ENCODE measurements at places on chromosomes 6 and 20. TPM values are rescaled to one million over a fixed set of nuclear protein-coding genes. Genes with fewer than 3 reads are reported as not detected.

DNA sequence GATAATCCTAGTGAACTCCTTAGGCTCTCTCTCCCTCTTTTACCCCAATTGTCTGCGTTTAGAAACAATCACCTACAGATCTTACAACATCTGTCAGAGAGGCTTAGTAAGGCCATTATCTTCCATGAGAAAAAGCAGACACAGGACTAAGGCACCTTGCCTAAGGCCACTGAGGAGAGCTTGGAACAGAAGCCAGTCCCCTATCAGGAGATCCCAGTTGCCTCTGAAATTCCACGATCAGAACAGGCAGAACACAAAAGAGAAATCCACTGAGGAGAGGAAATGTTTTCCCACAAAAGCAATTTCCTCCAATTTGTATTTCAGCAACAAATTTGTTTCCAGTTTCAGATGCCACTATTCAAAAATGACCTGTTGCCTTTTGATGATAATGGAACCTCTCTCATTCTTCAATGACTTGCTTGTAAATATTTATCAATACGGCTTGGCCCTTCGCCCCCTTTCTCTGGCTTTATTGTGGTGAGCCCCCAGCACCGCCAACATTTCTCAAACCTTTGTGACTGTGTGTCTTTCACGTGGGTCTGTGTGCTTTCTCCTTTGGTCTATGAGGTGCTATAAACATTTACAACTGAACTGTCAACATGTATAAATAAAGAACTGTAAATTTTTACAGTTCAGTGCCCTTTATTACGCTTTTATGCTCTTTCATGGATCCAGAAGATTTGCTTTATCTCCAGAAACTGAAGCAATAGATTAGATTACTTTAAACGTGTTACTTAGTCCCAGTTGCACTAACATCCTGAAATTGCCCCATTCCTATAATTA is 187.8 kb upstream of the PHACTR1 start:
- DNase-seq, result no peak

GRCh38 chr6:131063764-131064272 is 773 bp upstream of the EPB41L2 start:
- no peak for DNase-seq

GRCh38 chr6:157670466-157671186 is 152.4 kb upstream of the SNX9 start:
- DNase-seq, result no peak

DNA sequence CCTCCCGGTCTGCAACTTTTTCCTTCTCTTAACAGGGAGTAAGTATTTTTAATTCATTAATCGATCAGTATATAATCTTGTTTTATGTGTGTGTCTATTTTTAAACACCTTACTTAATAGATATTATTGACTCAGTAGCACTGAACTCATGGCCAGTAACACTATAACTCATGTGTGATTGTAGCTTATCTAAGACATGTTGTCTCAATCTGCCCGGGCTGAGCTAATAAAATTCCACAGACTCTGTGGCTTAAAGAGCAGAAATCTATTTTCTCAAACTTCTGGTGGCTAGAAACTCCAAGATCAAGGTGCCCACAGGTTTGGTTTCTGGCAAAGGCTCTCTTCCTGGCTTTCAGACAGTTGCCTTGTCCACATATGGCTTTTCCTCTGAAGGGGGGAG is 68.8 kb upstream of the TNFAIP3 start:
- DNase-seq, result no peak

- DNase-seq, result no peak
These were observed 56.0 kb downstream of the TGM2 start for GRCh38 chr20:38108986-38109541.

DNA sequence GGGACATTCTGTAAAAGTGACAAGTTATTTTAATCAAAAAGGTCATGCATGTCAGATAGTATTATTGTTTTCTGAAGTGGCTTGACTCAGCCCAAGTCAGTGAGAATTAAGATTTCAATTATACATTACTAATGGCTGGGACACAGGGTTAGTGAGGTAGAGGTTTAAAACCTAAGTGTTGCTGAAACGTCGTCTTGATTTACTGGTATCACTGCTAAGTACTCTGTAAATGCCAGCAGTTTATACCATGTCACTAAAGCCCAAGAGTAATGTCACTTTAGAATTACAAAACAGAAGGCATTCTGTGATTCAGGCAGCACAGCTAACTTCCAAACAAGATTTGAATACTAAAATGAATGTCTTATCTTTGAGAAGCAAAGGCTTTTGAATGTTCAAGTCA is 176.6 kb downstream of the NKAIN2 start:
- DNase-seq, result no peak

DNA sequence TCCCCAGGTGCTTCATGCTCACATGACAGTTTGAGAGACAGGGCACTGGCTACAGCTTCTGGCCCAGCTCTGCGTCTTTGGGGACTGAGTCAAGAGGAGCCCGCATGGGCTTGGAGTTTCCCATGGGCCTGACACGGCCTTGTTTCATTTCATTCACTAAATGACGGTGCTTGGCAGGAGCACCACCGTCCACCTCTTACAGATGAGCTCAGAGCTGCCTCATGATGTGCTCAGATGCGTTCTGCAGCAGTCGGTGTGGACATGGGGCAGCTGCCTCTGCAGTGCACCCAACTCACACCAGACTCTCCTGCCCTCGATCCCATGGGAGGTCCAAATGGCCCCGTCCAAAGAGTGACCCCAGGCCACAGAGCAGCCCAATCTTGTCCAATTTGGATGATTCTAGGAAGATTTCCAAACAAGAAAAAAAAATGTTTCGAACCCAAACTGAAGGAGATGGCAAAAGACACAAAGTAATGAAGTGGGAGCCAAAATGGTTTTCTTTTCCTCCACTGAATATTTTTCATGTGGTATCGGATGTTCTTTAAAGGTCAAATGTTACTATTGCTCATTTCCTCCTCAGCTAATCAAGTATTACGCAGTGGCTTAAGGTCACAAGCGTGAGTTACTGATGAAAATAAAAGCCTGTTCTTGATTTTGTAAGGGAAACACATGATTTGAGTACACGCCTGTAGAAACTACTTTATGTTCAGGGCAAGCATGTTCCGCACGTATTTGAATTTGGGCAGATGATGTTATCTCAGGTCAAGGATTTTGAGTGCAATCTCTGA is 524.2 kb downstream of the CDH26 start:
- no peak for DNase-seq

Gene LGSN
- polyA plus RNA-seq, result 8.1 TPM

Gene CDSN
- polyA plus RNA-seq, result not detected

Gene PHACTR3
- not detected for polyA plus RNA-seq

Measured in A549 (cell line).